ENCODE measurements at places on chromosomes 2 and 18. TPM values are rescaled to one million over a fixed set of nuclear protein-coding genes. Genes with fewer than 3 reads are reported as not detected.

The DLX2 gene
- not detected for total RNA-seq

- no peaks in the 10 kb centered on the region for H3K27me3 ChIP-seq
- no peak overlapping the region for H3K4me3 ChIP-seq
- no peak for DNase-seq
- no peak overlapping the region for H3K27ac ChIP-seq
Measured at GRCh38 chr2:2706306-2706705, 375.2 kb upstream of the MYT1L start.

DNA sequence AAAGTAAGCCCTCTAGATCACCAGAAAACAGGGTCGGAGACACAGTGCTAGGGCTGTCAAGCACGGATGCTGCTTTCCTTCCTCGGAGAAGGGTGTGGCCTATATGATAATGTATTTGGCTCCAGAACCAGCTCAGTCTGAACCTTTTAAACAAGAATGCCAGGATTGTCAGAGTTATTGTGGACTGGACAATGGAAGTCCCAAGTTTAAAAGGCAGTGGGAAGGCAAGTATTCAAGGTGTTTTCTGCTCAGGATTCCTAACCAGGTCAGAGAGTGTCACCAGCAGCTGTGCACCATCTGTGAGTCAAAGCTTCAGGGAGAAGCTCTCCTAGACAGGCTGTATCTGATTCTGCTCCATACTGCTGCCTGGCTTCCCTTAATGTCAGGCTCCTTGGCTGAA, 94.8 kb downstream of the SPOPL start:
- no peaks in the 10 kb centered on the region for H3K27me3 ChIP-seq
- no peaks in the 10 kb centered on the region for H3K4me1 ChIP-seq
- H3K27ac ChIP-seq = no peak overlapping the region
- DNase-seq = no peak
- no peak overlapping the region for H3K4me3 ChIP-seq

DNA sequence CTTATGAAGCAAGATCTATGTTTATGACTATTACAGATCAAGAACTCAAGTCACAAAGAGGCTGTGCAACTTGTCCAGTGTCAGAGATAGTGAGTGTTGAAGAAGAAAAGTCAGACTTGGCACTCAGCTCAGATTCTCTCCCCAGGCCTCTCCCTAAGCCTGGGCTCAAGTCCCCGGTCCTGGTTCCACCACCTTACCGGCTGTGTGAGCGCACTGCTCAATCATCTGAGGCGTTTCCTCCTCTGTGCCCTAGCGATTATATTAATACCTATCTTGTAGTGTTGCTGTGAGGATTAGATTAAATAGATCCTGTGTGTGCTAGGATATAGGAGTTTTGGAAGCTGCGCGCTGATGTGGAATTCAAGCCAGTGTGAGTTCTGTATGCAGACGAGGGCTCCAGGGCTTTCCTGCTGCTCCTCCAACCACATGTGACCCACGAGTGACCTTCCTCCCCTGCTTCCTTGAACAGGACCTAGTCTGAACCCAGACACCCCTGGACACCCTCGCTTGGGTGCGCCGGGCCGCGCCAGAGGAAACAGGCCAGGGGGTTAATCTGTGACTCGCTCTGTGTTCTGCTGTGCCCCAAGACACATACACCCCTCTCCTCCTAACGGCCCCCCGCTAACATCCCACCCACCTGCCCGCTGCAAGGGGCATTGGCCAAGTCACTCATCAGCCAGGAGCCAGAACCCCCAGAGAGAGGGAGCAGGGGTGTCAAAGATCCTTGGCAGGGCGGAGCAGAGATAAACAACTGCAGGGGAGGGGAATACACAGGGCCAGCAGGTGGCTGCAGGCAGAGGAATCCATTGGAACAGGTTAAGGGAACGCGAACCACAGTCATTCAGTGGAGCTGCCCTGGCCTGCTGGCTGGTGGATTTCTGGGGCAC, 38.3 kb downstream of the TNS1 start:
- no peak for DNase-seq
- no peak overlapping the region for H3K27ac ChIP-seq
- no peaks in the 10 kb centered on the region for H3K36me3 ChIP-seq
- no peaks in the 10 kb centered on the region for H3K4me1 ChIP-seq
- H3K4me3 ChIP-seq = no peak overlapping the region

DNA sequence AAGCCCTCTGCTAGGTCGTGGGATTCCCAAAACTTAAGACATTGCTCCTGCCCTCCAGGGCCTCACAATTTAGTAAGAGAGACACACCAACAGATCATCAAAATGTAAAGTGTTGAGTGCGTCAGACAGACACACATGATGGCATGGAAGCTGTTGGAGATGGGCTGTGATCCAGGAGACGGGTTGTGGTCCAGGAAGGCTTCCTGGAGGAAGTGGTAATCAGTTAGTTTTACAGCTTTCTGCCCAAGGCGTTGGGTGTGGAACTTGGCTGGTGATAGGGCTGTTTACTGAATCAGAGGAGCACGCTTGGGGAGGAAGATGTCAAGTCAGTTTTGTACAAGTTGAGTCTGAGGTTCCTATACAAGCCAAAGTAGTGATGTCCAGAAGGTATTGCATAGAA, 24.0 kb upstream of the GLI2 start:
- H3K27me3 ChIP-seq = no peaks in the 10 kb centered on the region
- H3K4me1 ChIP-seq = no peaks in the 10 kb centered on the region
- H3K36me3 ChIP-seq = no peaks in the 10 kb centered on the region
- no peak overlapping the region for H3K27ac ChIP-seq
- H3K4me3 ChIP-seq = no peak overlapping the region

Data from CD8-positive, alpha-beta memory T cell (primary cell).